ENCODE measurements at places on chromosomes 13 and 19. TPM values are rescaled to one million over a fixed set of nuclear protein-coding genes. Genes with fewer than 3 reads are reported as not detected.

The KRTDAP gene
- total RNA-seq, result not detected

The MEIOSIN gene
- not detected for total RNA-seq

The CEACAM3 gene
- not detected for total RNA-seq

The EPS8L1 gene
- total RNA-seq, result not detected

The CCL25 gene
- not detected for total RNA-seq

The PLVAP gene
- 1.1 TPM for total RNA-seq

The KASH5 gene
- total RNA-seq, result not detected

The ZNF296 gene
- not detected for total RNA-seq

The POGLUT2 gene
- 6.7 TPM for total RNA-seq
